Epithelial cell of alveolus of lung (primary cell): ENCODE measurements at places on chromosomes 7 and 10. TPM values are rescaled to one million over a fixed set of nuclear protein-coding genes. Genes with fewer than 3 reads are reported as not detected.

The FLNC gene
- 98.9 and 169 TPM in 2 replicates for total RNA-seq

The CTAGE15 gene
- 0.13 and 0.64 TPM in 2 replicates for total RNA-seq

The ABCC2 gene
- total RNA-seq = 1.0 and 3.4 TPM in 2 replicates

The NME8 gene
- not detected in 2 replicates for total RNA-seq

The PTPN20 gene
- 0.08 and 0.65 TPM in 2 replicates for total RNA-seq

The HECW1 gene
- total RNA-seq = 0.32 and 1.8 TPM in 2 replicates
